CD4-positive, alpha-beta T cell (primary cell): ENCODE measurements at places on chromosomes 5 and 9. TPM values are rescaled to one million over a fixed set of nuclear protein-coding genes. Genes with fewer than 3 reads are reported as not detected.

- no peak overlapping the region for H3K4me3 ChIP-seq
- no peaks in the 10 kb centered on the region for H3K36me3 ChIP-seq
- peaks cover 11% of the 10 kb centered on the region for H3K4me1 ChIP-seq
- H3K27ac ChIP-seq: no peak overlapping the region
Measured at GRCh38 chr9:130993303-130994030, 15.5 kb upstream of the LAMC3 start.

DNA sequence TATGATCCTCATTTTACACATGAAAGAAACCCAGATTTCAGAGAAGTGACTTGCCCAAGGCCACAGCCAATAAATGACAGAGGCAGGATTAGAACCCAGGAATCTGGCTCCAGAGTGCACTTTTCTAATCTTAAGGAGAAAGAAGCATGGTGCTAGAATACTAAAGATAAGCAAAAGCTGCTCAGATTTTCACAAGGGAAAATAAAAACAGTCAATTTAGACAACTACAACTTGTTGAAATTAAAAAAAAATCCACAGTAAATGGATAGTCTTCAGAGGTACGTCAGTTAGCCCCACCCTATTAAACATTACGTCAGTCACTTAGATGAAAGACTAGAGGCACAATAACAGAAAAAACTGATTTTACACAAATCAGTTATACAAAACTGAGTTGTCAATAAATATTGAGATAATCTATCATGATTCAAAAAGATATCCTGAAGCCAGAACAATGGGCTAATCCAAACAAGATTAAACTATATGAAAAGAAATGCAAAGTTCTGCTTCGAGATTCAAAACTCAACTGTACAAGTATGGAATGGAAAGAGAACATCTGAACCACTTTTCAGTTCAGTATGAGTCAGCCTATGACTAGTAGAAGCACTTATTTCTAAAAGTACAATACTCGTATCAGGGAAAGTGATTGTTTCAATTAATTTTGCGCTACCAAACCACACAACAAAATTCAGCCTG, 9.3 kb downstream of the TMEM245 start:
- H3K27me3 ChIP-seq: no peaks in the 10 kb centered on the region
- peaks cover 1% of the 10 kb centered on the region for H3K36me3 ChIP-seq
- peak; percentile 80 for DNase-seq
- peaks cover 37% of the 10 kb centered on the region for H3K4me1 ChIP-seq
- peak overlapping the region; percentile 31 for H3K4me3 ChIP-seq
- H3K27ac ChIP-seq: peak overlapping the region; percentile 76

DNA sequence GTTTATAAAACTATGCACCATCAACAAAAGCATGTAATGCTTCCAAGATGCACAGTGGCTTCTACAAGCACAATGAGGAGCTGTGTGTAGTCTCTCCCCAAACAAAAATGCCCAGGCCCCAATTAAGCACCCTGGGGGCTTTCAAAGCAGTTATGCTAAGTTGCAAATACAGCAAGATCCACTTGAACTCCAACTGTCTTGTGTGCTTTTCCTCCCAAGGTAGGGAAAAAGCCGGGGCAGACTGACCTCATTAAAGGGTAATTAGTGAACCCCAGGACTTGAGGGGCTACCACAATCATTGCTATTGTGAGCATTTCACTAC, 13.1 kb downstream of the ZNF608 start:
- H3K4me1 ChIP-seq: no peaks in the 10 kb centered on the region
- H3K27me3 ChIP-seq: peaks cover 6% of the 10 kb centered on the region
- no peak overlapping the region for H3K27ac ChIP-seq
- H3K4me3 ChIP-seq: no peak overlapping the region
- no peaks in the 10 kb centered on the region for H3K36me3 ChIP-seq

DNA sequence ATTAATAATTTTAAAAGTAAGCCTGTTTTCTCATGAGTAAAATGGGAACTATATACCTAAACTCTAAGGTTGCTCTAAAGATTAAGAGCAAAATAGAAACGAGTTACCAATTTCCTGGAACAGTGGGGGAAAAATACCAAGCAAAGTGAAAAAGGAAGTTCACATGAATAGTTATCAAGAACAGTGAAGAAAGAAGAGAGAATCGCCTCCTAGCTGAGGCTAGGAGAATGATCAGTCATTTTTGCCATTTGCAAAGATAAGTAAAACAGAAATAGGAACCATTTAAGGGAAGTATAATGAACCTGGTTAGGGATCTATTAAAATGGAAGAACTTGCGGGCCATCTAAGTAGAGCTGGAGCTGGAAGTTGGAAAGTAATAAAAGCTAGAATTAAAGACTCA, 50.7 kb downstream of the P4HA2 start:
- H3K27ac ChIP-seq: no peak overlapping the region
- H3K27me3 ChIP-seq: no peaks in the 10 kb centered on the region
- DNase-seq: no peak
- H3K4me3 ChIP-seq: no peak overlapping the region
- no peaks in the 10 kb centered on the region for H3K36me3 ChIP-seq

GRCh38 chr5:13766236-13766635, 178.3 kb downstream of the DNAH5 start:
- H3K36me3 ChIP-seq: no peaks in the 10 kb centered on the region
- no peak for DNase-seq
- no peak overlapping the region for H3K4me3 ChIP-seq
- no peaks in the 10 kb centered on the region for H3K27me3 ChIP-seq
- H3K4me1 ChIP-seq: no peaks in the 10 kb centered on the region

- DNase-seq: no peak
- no peak overlapping the region for H3K27ac ChIP-seq
- H3K4me1 ChIP-seq: peaks cover 18% of the 10 kb centered on the region
- no peak overlapping the region for H3K4me3 ChIP-seq
Measured at GRCh38 chr5:36237751-36238150, 4.0 kb downstream of the NADK2 start.

DNA sequence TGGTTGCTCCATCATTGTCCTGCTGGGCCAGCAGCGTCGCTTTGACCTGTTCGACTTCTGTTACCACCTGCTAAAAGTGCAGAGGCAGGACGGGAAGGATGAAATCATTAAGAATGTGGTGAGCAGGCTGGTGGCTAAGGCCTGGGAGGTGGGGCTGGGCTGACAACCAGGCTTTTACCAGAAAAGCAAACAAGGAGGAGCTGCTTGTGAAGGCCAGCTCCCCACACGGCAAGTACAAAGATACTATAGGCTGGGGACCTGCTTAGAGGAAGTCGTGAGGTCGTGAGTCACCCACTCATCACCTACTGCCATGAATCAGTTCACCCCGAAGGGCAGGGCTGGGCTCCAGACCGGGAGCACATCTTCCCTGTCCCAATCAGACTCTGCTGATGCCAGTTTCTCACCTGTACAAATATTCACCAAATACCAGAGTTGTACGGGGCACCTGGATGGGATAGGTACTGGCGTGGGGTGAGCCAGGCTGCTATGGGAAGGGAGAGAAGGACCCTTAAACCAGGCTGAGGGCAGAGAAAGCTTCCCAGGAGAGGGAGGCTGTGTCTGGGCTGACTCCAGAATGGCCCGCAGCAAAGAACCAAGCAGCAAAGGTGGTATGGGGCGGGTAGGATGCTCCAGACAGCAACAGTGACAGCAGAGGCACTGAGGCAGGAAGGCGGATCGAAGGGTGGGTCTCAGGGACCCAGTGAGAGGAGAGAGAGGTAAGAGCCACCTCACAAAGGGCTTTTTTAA, 69.3 kb upstream of the NIPAL4 start:
- H3K4me3 ChIP-seq: no peak overlapping the region
- peaks cover 76% of the 10 kb centered on the region for H3K36me3 ChIP-seq
- peak overlapping the region; percentile 4 for H3K27ac ChIP-seq
- DNase-seq: peak; percentile 61

DNA sequence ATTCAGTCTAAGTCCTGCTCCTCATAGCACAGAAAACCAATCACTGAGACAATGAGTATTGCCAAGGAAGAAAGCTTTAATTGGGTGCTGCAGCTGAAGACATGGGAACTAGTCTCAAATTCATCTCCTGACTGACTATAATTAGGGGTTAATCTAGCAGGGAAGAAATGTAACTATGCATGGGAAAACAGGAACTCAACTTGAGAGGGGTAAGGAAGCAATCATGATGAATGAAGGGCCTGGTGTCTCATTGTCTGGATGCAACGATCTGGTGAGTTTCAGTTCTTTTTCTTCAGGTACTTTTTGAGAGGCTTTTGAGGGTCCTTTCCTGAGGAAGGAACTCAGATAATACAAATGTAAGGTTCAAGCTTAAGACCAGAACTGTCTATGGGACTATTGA, 24.0 kb upstream of the OCLN start:
- H3K27ac ChIP-seq: no peak overlapping the region
- H3K4me3 ChIP-seq: no peak overlapping the region
- H3K27me3 ChIP-seq: no peaks in the 10 kb centered on the region
- DNase-seq: no peak
- H3K4me1 ChIP-seq: no peaks in the 10 kb centered on the region

- no peak overlapping the region for H3K27ac ChIP-seq
- no peaks in the 10 kb centered on the region for H3K4me1 ChIP-seq
- no peak for DNase-seq
- H3K4me3 ChIP-seq: no peak overlapping the region
- H3K27me3 ChIP-seq: no peaks in the 10 kb centered on the region
- no peaks in the 10 kb centered on the region for H3K36me3 ChIP-seq
Measured at GRCh38 chr5:8185852-8186251, 316.9 kb downstream of the MTRR start.

- H3K27me3 ChIP-seq: no peaks in the 10 kb centered on the region
- no peaks in the 10 kb centered on the region for H3K36me3 ChIP-seq
- no peak for DNase-seq
- H3K4me1 ChIP-seq: peaks cover 47% of the 10 kb centered on the region
- peak overlapping the region; percentile 100 for H3K27ac ChIP-seq
Measured at GRCh38 chr9:120937127-120937526, 10.5 kb upstream of the TRAF1 start.

GRCh38 chr9:36049408-36049807, 12.7 kb downstream of the RECK start:
- no peak overlapping the region for H3K27ac ChIP-seq
- H3K4me3 ChIP-seq: no peak overlapping the region
- no peaks in the 10 kb centered on the region for H3K4me1 ChIP-seq
- no peak for DNase-seq
- H3K27me3 ChIP-seq: no peaks in the 10 kb centered on the region

DNA sequence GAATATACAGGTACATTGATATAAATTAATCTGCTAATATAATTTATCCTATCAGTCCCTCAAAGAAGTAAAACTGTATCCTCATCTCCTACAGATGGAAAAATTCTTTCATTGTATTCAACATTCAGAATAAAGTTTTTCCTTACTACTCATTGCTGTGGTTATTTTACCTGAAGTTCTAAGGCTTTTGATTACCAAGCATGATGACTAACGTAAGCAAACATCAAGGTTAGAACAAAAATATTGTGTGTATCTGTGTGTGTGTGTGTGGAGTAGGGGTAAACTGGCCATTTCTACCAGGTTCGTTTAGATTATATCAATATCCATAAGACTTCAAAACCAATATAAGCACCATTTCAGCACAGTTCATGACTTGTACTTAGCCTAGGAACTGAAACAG, 560.7 kb upstream of the TRPC7 start:
- H3K4me1 ChIP-seq: no peaks in the 10 kb centered on the region
- no peak overlapping the region for H3K27ac ChIP-seq
- no peak for DNase-seq
- no peak overlapping the region for H3K4me3 ChIP-seq

GRCh38 chr5:140362875-140363630, 3.1 kb downstream of the SLC4A9 start:
- H3K36me3 ChIP-seq: no peaks in the 10 kb centered on the region
- H3K4me3 ChIP-seq: peak overlapping the region; percentile 36
- H3K27me3 ChIP-seq: no peaks in the 10 kb centered on the region
- peak; percentile 89 for DNase-seq
- H3K4me1 ChIP-seq: peaks cover 12% of the 10 kb centered on the region

GRCh38 chr5:130541617-130542221, 623.3 kb downstream of the HINT1 start:
- H3K36me3 ChIP-seq: no peaks in the 10 kb centered on the region
- H3K27me3 ChIP-seq: no peaks in the 10 kb centered on the region
- no peaks in the 10 kb centered on the region for H3K4me1 ChIP-seq
- no peak overlapping the region for H3K4me3 ChIP-seq
- no peak for DNase-seq
- no peak overlapping the region for H3K27ac ChIP-seq

DNA sequence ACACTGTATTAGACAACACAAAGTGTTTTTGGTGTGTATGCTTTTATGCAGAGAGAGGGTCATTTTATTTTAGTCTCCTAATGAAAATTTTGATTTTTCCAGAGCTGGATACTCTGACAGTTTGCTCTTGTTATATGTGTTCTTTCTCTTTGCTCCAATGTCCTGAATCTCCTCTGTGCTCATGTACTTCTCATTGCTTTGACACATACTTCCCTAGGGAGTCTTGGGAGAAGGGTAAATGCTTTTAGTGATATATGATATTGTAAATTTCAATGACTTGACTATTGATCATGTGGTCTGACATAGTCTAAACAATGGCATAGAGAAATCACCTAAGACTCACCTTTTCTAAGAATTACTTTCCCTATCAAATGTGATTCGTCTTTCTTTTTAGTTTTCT, 972.6 kb upstream of the EDIL3 start:
- H3K27ac ChIP-seq: no peak overlapping the region
- H3K36me3 ChIP-seq: no peaks in the 10 kb centered on the region
- no peaks in the 10 kb centered on the region for H3K27me3 ChIP-seq
- DNase-seq: no peak

- H3K27ac ChIP-seq: no peak overlapping the region
- H3K27me3 ChIP-seq: peaks cover 2% of the 10 kb centered on the region
- no peaks in the 10 kb centered on the region for H3K36me3 ChIP-seq
- peak; percentile 6 for DNase-seq
- no peak overlapping the region for H3K4me3 ChIP-seq
Measured at GRCh38 chr9:83544002-83544698, 5.9 kb upstream of the FRMD3 start.

DNA sequence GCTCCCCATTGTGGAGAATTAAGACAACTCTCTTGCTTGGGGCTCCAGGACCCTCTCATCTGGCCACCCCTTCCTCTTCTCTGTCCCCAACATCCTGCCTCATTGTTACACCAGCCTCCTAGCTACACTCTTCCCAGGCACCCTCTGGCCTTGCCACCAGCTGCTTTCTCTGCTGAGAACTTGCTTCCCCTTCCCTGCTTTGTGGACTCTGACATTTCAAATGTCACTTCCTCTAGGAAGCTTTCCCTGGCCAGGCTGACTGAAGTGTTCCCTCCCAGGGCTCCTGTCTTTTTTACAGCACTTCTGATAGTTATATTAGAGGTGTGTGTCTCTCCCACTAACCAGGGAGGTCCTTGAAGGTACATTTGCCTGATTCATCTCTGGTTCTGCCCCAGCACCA, 194.0 kb upstream of the KLF4 start:
- H3K27me3 ChIP-seq: no peaks in the 10 kb centered on the region
- H3K4me3 ChIP-seq: no peak overlapping the region
- no peak for DNase-seq
- H3K36me3 ChIP-seq: no peaks in the 10 kb centered on the region
- H3K4me1 ChIP-seq: no peaks in the 10 kb centered on the region
- H3K27ac ChIP-seq: no peak overlapping the region

CARD9 gene
- total RNA-seq: 0.64 TPM

JAKMIP2 gene
- total RNA-seq: 0.74 TPM

SMIM33 gene
- total RNA-seq: not detected

SNCB gene
- total RNA-seq: not detected

GPRIN1 gene
- total RNA-seq: 0.22 TPM
